ENCODE measurements at places on chromosomes 5 and 9. TPM values are rescaled to one million over a fixed set of nuclear protein-coding genes. Genes with fewer than 3 reads are reported as not detected.

Gene GRIA1
- not detected for total RNA-seq

Gene CTXN3
- total RNA-seq, result not detected

Gene C5orf58
- not detected for total RNA-seq

Gene SPINK13
- not detected for total RNA-seq

Gene WNT8A
- not detected for total RNA-seq

Gene SLC34A1
- total RNA-seq, result not detected

Gene SMIM33
- total RNA-seq, result not detected

Gene GLRX
- 35.0 TPM for total RNA-seq

Gene CAVIN4
- total RNA-seq, result 1.2 TPM

Gene TAS2R1
- total RNA-seq, result not detected

Gene SHB
- total RNA-seq, result 39.4 TPM

Gene PRR16
- total RNA-seq, result 18.0 TPM

Gene DOCK8
- total RNA-seq, result 0.34 TPM

Gene IRX1
- 0.47 TPM for total RNA-seq

Gene TSLP
- total RNA-seq, result 0.47 TPM

Gene SLC6A18
- not detected for total RNA-seq

Gene CA9
- 0.77 TPM for total RNA-seq

Gene ADRB2
- 0.23 TPM for total RNA-seq

Gene RANBP3L
- total RNA-seq, result under 0.01 TPM

Gene C1QTNF3
- 1.1 TPM for total RNA-seq

Gene FPGS
- 63.8 TPM for total RNA-seq

Gene FOXI1
- not detected for total RNA-seq
